ENCODE measurements at places on chromosomes 5 and 9.
A peak's percentile ranks its signal among the peaks of the same experiment; 100 is the strongest.

- DNase-seq, result no peak
These were observed 265.3 kb upstream of the GAS1 start for GRCh38 chr9:87212605-87213021.

- DNase-seq, result no peak
These were observed 39.8 kb downstream of the ZNF618 start for GRCh38 chr9:113915817-113916434.

- DNase-seq, result no peak
These were observed 35.4 kb downstream of the PNPLA7 start for GRCh38 chr9:137514691-137515337.

DNA sequence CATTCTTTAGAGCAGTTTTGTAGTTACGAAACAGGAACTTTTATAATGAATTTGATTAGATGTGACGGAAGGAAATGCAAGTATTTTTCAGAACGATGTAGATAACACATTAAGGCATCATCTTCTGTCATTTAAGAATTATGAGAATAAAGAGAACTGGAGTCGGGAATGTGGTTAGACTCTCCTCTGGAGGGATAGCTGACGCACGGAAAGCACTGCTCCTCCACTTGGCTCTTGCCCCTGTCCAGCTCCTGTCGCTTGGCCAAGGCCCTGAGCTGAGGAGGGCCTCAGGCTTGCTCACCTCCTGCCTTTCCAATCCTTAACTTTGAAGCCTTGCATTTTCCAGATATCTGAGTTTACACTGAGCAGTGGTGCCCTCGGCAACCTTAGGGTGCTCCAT lies 60.5 kb downstream of the MAP1B start:
- no peak for DNase-seq

DNA sequence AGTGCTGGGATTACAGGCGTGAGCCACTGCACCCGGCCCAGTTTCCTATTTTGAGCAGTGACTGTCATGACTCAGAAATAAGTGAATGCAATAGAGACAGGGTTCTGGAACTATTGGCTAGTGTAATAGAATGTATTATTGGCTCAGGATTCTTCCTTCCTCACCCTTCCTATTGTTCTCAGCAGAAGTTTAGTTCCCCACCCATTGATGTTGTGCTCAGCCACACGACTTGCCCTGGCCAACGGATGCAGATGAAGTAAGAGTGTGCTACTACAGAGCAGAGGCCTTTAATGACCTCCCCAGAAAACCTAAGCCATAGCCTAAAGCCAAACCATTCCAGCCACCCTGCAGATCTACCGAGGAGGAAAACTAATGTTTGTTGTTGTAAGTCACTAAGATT lies 287.9 kb downstream of the AGTPBP1 start:
- DNase-seq, result no peak

DNA sequence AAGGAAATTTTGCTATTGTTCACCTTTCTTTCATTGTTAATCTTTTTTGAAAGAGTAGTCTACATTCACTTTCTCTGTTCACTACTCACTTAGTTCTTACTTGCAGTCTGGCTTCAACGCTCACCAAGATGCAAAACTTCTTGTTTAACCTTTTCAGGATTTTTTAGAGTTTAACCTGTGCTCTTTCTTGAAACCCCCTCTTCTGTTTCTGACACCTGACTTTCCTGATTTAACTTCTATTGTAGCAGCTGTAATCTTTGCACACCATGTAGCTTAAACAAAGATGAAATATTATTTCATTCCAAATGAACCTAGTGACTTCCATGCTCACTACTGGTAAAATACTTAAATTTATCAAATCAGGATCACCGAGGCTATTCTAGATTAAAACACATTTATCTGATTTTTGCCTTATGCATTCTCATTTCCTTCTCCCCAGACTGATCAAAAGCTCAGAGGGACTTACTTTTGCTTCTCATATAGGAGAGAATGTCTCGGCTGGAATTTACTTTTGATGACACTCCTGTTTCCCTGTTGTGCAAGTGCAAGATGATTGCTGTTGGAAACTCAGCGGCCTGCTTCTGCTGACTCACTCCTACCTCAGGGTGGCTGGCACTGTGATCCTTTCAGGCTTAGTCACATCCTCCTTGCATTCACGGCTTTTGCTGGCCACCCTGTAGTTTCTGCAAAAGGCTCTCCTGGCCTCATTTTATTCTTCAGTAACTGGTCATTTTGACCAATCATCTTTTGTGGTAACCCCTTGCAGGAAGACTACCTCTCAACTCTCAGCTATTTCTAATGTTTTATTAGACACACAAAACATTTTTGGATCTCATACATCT lies 109.3 kb upstream of the IFNE start:
- peak; percentile 57 for DNase-seq

DNA sequence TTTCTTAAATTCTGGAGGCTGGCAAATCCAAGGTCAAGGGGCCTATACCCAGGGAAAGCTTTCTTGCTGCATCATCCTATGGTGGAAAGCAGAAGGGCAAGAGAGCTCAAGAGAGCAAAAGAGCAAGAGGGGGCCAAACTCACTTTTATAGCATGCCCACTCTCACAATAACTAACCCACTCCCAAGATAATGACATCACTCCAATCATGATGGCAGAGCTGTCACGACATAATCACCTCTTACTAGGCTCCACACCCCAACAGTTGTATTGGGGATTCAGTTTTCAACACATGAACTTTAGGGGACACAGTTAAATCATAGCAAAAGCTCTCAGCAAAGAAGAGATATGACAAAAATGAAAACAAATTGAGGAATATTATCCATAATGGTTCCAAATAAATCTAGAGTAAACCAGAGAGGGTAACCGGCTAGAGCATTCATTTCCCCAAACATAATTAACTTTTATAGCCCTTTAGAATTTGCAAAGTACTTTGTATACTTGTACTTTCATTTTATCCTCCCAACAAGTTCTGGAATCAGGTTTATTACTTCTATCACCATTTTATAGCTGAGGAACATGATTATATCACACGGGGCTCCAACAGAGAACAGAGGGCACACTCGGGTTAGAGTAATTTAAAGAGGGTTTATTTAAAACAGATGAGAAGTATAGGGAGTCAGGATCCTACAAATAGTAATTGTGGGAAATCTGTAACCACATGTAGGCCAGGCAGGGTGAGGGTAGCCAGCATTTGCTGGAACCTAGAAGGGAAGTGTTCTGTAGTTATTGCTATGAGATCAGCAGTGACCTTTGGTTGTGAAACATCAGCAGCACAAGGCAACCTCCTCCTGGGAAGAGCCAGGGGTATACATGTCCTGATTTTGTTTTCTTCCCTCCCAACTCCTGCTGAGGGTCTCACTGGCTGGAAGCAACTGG lies 7.2 kb upstream of the TARS1 start:
- no peak for DNase-seq
